ENCODE measurements at places on chromosomes 4 and X. TPM values are rescaled to one million over a fixed set of nuclear protein-coding genes. Genes with fewer than 3 reads are reported as not detected.

The MAGED4B gene
- total RNA-seq = 7.9 TPM

The ZBTB33 gene
- 15.9 TPM for total RNA-seq

The TRO gene
- 7.2 TPM for total RNA-seq

The FAM53A gene
- 2.0 TPM for total RNA-seq

The TMEM255A gene
- not detected for total RNA-seq

The ATP2B3 gene
- 0.11 TPM for total RNA-seq

The UTP3 gene
- total RNA-seq = 27.4 TPM

The SERTM2 gene
- not detected for total RNA-seq

The HERC6 gene
- 5.9 TPM for total RNA-seq

The GPR50 gene
- total RNA-seq = not detected

The COL25A1 gene
- total RNA-seq = 0.14 TPM

The FDCSP gene
- not detected for total RNA-seq

The INPP4B gene
- total RNA-seq = 3.9 TPM

The HSD17B13 gene
- total RNA-seq = not detected

The CDS1 gene
- under 0.01 TPM for total RNA-seq

The WWC2 gene
- 35.0 TPM for total RNA-seq

The PHEX gene
- total RNA-seq = 1.1 TPM

The EDA gene
- 2.5 TPM for total RNA-seq

The IBSP gene
- not detected for total RNA-seq

The PLAC1 gene
- 0.20 TPM for total RNA-seq
